H1 (cell line): ENCODE measurements at places on chromosomes 16 and 17. TPM values are rescaled to one million over a fixed set of nuclear protein-coding genes. Genes with fewer than 3 reads are reported as not detected.

KRT17 gene
- 0.95 and 0.96 TPM in 2 replicates for polyA plus RNA-seq

DNA sequence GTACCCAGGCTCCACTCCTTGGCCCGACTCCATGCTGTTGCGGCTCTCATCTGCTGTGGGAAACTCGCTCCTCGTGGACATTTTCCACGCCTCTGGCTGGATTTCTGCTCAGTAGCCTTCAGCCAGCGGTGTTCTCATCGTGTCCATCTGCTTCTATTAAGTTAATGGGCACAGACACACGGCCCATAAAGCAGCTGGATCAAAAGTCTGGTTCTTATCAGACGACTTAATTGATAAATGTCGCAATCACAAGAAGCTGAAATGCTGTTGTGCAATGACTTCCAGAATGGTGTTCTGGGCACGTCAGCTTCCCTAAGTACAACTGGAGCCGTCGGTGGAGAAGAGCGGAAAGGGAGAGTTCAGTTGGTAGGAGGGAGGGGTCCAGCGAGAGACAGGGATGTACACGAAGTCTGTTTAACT, 211.7 kb upstream of the CHMP6 start:
- no peaks in the 10 kb centered on the region for H3K27me3 ChIP-seq
- DNase-seq: no peak
- no peak overlapping the region for H3K4me3 ChIP-seq
- H3K36me3 ChIP-seq: no peaks in the 10 kb centered on the region
- peaks cover 4% of the 10 kb centered on the region for H3K4me1 ChIP-seq

DNA sequence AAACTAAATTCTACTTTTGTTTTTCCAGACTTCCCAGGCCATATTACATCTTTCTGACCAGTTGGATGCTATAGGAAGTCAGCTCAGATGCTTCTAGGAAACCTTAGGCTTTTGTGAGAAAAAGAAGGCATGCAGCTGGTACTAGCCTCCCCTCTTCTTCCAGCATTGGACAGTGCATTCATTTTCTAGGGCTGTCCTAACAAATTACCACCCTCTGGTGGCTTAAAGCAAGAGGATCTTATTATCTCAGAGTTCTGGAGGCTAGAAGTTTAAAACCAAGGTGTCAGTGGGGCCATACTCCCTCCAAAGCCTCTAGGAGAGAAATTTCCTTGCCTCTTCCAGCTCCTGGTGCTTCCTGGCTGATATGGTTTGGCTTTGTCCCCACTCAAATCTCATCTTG, 467.8 kb downstream of the SLC39A11 start:
- H3K27ac ChIP-seq: no peak overlapping the region
- no peaks in the 10 kb centered on the region for H3K27me3 ChIP-seq
- H3K36me3 ChIP-seq: no peaks in the 10 kb centered on the region
- DNase-seq: no peak
- no peak overlapping the region for H3K4me3 ChIP-seq
- peaks cover 3% of the 10 kb centered on the region for H3K4me1 ChIP-seq

CNTNAP1 gene
- 10.0 and 13.5 TPM in 2 replicates for polyA plus RNA-seq

DNA sequence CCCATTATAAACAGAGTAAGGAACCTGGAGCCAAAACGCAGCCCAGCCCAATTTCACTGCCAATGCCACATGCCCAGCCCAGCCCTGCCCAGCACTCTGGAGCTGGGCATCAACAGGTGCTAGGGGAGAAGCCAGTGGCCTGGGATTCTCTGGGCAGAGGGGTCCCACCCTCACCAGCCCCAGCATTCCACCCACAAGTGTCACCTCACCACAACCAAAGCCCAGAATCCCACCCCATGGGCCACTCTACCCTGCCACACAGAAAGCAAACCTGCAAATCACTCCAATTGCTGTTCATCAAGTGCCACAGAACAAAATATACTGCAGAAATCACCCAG, 102.5 kb upstream of the CDH5 start:
- peaks cover 3% of the 10 kb centered on the region; the same call in 1 of the 2 replicates for H3K27me3 ChIP-seq
- no peaks in the 10 kb centered on the region for H3K36me3 ChIP-seq
- no peak overlapping the region for H3K4me3 ChIP-seq
- no peak overlapping the region for H3K27ac ChIP-seq
